ENCODE measurements at places on chromosomes 7 and 10.

DNA sequence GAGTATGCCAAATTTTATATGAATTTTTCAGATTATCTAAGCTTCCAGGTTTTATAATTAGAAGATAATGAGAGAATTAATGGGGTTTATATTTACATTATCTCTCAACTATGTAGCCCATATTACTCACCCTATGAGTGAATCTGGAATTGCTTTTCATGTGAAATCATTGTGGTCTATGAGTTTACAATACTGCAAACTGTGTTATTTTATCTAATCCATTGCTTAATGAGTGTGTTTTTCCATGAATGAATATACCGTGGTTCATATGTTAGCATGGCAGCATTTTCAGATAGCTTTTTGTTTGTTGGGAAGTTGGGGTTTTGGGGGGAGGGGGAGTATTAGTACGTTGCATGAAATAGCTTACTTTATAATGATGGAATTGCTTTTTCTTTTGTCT lies 44.5 kb downstream of the FGFBP3 start:
- DNase-seq: no peak

- no peak for DNase-seq
These were observed 21.4 kb downstream of the STAMBPL1 start for GRCh38 chr10:88901206-88901983.

DNA sequence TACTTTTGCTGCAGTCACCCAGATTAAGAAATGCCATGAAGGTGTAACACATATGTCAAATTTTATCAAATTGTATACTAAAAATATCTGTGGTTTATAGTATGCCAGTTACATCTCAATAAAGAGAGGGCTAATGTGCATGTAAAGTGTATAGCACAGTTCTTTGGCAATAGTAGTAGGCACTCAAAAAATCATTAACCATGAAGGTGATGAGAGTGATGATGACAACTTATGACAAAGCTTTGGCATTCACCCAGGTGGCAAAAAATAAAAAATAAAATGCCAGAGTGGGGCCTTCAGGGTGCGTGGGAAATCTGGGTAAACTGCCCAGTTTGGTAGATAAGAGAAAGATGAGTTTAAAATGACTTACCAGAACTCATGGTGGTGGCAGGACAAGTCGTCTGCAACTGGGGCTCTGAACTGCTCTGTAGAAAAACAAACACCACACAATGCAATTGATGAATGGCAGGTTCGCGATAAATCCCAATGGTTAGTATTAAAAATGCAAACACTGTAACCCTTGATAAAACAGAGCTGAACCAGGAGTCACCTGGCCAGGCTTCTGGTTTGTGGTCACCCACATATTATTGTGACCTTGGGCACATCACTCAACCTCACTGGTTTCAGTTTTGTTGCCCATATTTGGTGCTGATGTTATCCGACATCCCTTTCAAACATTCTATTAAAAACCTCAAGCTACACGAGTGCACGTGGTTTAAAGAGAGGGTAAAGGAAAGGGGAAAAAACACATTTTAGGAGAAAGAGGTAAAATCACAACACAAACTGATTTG lies 120.2 kb downstream of the SORBS1 start:
- DNase-seq: no peak

- DNase-seq: no peak
These were observed 221.4 kb upstream of the SH2B2 start for GRCh38 chr7:102065226-102065625.

- DNase-seq: no peak
These were observed 62.1 kb upstream of the SHH start for GRCh38 chr7:155874411-155874810.

DNA sequence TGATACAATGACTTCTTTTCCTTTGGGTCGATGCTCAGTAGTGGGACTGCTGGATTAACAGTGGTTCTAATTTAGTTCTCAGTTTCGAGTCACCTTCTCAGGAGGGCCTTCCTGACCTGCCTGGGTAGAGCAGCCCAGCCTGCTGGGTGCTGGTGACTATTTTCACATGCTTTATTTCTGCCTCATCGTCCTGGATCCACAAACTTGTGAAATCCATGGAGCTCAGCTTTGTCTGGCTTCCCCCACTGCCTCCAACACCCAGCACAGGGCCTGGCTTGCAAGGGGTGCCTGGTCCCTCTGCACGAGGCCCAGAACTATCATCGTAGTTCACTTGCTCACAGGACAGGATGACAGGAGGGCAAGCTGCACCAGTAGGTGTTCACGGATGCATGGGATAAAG lies 46.9 kb downstream of the SPOCK2 start:
- DNase-seq: no peak

- DNase-seq: no peak
These were observed 12.3 kb upstream of the ENO4 start for GRCh38 chr10:116836902-116837523.

DNA sequence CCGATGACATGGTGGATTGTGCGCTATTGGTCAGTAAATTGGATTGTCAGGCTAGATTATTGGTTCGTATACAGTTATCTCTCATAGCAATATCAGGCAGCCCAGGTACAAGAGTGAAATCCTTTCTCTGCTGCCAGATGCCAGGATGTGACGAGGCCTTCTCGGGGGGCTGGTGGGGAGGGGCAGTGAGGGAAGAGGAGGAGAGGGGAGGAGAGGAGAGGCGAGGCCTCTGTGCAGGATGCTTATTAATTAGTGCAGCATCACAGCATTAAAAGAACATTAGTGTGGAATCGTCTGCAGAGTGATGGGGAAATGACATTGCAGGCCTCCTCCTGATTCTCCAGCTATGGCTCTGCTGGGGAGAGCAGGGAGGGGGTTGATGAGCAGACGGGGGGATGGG lies 30.5 kb upstream of the SLF2 start:
- DNase-seq: no peak

DNA sequence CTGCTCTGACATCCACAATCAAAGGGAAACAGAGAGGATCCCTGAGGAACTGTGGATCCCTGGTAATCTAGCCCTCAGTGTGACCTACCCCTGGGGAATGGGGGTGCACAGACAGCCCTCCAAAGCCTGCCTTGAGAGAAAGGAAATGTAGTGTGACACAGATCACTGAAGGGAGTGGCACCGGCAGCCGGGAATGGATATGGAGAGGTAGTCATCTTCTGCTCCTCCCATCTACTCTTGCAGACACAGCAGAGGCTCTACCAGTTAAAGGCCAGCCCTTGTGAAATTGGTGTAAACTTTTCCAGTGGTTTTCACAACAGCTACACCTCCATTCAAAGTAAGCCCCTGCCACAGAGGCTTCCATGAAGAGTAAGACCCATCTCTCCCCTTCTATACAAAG lies 144.4 kb downstream of the PCDH15 start:
- no peak for DNase-seq

DNA sequence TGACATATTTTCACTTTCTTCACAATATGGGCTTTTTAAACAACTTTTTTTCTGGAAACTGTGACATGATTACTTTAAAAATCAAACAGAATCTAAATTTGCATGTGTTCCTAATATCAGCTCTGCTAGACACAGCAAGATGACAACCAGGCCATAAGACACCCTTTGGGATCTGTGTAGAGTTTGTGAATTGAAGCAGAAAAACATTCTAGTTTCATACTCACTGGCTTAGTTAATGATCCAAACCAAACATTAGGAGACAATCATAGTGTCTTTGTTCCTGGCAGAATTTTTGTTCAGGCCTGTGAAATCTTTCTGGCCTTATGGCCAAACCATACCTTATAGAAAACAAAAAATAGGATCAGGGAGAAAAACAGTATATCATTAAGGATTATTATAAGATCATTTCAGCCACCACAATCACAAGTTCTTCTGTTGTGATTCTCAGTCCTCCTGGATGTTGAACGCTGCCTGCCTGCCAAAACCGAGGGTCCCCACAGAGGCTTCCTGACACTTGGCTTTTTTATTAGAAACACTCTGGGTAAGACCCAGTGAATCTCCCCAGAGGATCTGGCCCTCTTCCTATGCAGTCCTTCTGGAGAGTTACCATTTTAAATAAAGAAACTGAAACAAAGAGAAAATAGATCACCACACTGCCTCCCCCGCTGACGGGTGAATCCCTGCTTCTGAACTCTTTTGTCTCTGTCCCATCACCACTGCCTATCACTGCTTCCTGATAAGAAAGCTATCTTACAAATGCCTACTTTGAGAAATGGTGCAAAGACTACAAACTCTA lies 79.2 kb upstream of the PPP1R3C start:
- DNase-seq: no peak

DNA sequence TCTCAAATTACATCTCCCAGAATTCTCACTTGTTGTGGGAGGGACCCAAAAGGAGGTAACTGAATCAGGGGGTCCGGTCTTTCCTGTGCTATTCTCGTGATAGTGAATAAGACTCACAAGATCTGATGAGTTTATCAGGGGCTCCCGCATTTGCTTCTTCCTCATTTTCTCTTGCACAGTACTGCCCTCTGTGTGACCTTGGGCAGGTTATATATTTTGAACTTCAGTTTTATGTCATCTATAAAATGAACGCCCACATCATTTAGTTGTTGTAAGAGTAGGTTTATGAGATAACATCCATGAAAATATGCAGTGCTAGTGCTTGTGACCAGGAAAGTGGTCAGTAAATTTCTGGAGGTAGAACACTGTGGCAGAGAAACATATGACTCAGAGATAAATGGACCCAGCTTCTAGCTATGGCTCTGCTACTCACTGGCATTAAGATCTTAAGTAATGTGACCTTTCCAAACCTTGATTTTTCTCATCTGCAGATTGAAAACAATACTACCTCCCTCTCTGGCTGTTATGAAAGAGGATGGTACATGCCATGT lies 44.3 kb downstream of the SCRN1 start:
- no peak for DNase-seq

GRCh38 chr7:2863461-2864066 lies 19.5 kb upstream of the GNA12 start:
- DNase-seq: peak; percentile 73

GRCh38 chr10:92268748-92269147 lies 22.1 kb downstream of the CPEB3 start:
- DNase-seq: no peak

- DNase-seq: no peak
These were observed 39.5 kb downstream of the TACR2 start for GRCh38 chr10:69377191-69377590.

GRCh38 chr10:93493162-93493561 lies 3.2 kb upstream of the CEP55 start:
- no peak for DNase-seq

DNA sequence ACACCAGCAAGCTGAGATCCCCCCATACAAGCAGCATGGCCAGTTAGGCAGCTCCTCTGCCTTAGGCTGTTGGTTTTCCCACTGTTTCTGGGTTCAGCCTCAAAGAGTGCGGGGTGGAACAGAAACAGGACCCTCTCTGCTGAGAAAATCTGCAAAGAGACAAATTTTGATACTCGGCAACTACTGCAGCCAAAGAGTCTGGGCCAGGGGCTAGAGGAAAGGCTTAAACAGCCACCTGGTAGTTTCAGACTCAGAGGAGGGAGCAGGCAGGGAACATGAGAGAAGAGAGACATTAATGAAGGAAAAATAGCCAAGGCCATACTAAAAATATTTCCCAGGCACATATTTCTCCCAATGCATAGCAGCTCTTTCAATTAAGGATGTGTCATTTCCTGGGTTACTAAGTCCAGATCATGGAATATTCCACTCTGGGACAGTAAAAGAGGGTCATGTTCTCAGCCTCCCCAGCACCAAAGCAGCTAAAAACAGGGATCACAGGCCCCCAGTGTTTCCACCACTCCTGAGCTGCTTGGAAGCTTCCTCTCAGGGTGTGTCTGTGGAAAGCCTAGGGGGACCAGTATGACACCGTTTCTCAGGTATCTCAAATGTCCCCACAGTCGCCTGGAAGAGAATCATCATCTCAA lies 29.8 kb downstream of the PDLIM1 start:
- no peak for DNase-seq

DNA sequence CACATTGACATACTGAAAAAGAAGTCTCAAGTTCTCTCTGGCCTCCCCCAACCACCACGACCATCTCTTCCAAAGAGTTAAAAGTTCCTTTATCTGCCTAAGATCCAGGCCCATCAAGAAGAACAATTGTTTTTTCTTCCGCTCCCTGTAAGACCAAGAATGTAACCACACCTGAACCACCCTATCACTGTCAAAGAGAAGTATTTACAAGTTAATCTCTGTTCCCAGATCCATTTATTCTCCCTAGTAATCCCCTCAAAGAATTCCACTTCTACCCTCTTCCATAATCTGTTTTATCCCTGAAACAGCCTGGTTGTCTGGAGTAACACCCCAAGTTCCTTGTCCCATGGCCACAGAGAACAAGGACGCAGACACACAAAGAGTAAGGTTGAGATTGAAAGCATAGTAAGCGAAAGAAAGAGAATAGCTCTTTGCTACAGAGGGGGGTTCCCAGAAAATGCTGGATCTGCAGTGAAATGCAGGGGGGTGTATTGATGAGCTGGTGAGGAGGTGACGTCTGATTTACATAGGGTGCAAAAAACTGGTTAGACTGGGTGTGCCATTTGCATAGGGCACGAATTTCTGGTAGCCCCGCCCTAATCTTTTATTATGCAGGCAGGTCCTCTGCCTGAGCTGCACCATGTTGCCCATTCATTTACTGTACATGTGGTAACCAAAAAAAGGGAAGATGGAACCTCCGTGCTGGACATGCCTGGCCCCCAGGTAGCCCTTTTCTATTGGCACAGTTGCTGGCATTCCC lies 122.0 kb downstream of the SKIDA1 start:
- no peak for DNase-seq

- no peak for DNase-seq
These were observed 69.0 kb downstream of the FAM107B start for GRCh38 chr10:14705548-14706230.

- DNase-seq: no peak
These were observed 38.0 kb upstream of the CAV2 start for GRCh38 chr7:116461500-116461899.

DNA sequence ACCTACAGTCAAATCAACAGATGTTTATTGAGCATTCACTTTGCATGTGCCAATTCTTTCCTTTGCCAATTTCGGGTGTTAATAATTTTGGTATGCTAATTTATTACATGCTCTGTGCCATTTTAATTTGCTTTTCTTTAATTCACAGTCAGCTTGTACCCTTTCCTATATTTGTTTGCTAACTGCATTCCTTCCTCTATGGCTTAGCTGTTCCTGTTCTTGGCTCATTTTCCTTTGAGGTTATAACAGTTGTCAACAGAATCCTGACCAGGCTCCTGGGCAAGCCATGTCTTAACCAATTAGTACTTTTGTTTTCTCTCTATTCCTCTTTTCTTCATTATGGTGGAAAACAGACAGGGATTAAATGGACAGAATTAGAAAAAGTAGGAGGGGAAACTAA lies 73.6 kb upstream of the RPA3 start:
- DNase-seq: no peak

- no peak for DNase-seq
These were observed 5.8 kb downstream of the KLF6 start for GRCh38 chr10:3779158-3779741.

Measured in activated naive CD4-positive, alpha-beta T cell treated with Interleukin-2 at 50 U/mL for 16 hours (primary cell).